ENCODE measurements at places on chromosomes 3 and 15.

DNA sequence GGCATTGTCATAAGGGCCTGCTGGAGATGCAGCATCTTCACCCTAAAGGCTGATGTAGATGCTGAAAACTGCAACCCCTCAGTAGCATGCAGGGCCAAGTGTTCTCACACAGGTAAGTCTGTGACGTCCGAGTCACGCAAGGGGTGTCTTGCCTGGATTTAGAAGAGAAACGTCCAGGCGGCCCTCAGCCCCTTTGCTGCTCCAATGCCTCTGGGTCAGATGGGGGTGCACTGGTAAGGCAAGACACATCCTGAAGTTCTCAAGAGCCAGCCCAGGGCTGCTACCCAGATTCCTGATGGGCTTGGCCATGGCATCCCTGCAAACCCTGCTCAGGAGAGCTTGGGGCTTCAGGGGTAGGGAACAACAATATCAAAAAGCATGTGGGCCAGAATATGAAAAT lies 25.4 kb downstream of the ONECUT1 start:
- no peak for DNase-seq

DNA sequence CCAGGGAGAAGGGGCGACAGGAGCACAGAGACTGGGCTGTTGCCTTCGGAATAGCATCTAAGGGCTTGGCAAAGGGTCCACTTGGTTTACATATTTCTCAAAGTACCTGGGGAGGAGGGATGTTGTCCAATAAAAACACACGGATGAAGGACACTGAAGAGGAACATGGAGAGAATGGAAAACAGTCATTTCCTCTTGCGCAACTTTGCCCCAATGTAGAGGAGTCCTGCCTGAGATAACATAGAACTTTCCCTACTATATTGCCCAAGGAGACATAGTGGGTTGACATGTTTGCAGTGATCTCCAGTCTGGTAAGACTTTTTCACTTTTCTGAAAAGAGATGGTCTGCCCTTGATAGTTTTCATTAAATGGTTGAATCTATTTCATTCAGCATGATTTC lies 468.8 kb upstream of the SUCLG2 start:
- DNase-seq = no peak

- no peak for DNase-seq
Observed at GRCh38 chr15:100307241-100308212, 34.2 kb downstream of the ADAMTS17 start.

- DNase-seq = no peak
Observed at GRCh38 chr15:47872208-47872607, 154.9 kb downstream of the SEMA6D start.

GRCh38 chr3:76203578-76203977 lies 418.2 kb upstream of the ZNF717 start:
- DNase-seq = no peak

- DNase-seq = no peak
Observed at GRCh38 chr3:184005941-184006507, 11.7 kb downstream of the ABCC5 start.

DNA sequence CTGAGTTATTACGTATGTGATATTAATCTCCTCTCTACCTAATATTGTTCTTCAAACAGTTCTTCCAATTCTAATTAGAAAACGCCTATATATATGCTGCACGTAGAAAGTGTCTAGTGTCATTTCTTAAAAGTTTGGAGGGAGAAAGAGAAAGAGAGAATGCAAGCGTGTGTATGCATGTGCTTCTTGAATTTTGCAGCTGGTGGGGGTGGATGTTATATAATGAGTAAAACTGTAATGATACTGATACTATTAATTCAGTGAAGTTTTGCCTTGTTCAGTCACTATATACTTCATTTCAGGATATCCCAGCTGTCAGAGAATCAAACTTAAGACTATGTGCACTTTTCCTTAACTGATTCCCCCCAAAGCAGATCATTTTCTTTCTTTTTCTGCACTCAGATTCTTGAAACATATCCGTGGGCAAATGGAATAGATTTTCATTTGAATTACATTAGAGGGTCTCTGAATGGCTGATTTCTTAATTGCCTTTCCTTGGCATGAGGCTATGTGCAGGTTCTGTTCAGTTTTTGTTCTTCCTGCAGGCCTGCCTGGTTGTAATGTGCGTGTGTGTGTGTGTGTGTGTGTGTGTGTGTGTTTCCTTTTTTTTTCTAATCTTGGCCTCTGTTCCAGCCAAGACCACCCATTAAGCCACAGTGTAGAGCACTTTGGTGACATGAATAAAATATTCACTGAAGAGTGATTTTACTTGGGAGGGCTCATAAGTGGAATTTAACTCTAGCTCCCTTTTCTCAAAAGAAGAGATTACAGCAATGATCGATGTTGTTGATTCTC lies 617.5 kb downstream of the RBMS3 start:
- DNase-seq = no peak

DNA sequence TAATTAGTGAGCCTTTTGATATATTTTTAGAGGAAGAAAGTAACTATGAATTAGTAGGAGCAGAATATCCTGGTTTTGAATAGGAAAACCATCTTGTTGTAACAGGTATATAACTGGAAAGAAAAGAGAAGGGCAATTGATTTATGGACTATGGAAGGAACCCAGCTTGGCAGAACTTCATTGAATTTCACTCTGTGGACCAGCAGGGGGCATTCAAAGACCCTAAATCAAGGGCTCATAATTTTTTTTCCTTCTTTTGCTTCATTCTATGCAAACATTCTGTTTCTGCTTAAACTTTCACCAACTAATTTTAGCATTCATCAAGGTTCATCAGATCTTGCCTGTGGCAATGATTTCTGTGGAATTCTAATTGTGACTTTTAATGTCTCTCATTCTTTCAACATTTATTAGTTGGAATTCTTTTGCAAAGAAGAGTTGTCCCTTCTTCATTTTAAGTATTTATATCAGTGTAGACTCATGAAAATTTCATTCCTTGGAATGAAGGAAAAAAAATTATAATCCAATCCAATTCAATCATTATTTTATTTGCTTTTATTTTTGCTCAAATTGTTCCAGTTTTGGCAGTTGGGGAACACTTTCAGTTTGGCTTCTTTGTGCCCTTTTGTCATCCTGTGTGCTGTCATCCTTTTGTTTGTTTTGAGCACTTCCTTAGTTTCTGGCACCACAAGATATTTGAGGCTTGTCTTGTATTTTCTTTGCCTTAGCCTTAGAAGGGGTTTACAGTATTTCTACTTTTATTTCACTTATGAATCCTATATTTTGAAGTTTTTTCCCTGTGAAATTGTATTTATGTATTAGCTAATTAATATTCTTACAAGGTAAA lies 30.4 kb downstream of the NXPE3 start:
- no peak for DNase-seq

- DNase-seq = peak; percentile 43
Observed at GRCh38 chr3:44355362-44356033, 16.9 kb downstream of the TCAIM start.

- DNase-seq = no peak
Observed at GRCh38 chr3:115843206-115843605, 219.9 kb downstream of the GAP43 start.

Data from brain pericyte (primary cell).